Brain (organoid and tissue), 16 donors: ENCODE measurements at places on chromosomes 3 and 15.

GRCh38 chr3:125141596-125142419, 70.7 kb downstream of the SLC12A8 start:
- peak; percentile 35 for DNase-seq

DNA sequence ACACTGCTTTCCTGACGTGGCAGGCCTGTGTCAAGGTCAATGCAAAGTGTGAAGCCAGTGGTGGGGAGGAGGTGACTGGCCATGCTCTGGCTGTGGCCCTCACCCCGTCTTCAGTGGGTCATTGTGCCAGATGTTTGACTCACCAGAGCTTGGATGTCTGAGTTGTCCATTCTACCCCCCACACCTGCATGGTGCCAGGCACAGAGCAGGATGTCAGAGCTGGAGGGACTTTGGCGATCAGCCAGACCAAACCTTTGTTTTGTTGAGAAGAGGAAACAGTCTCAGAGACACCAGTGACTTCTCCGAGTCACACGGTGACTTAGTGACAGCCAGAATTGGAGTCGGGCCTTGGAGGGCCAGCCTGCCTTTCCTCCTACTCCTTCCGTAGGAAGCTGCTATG, 49.5 kb downstream of the SMAD6 start:
- DNase-seq = no peak

GRCh38 chr3:49518441-49518840, 35.8 kb upstream of the BSN start:
- no peak for DNase-seq

GRCh38 chr3:13540297-13540995, 8.5 kb upstream of the FBLN2 start:
- DNase-seq = no peak

DNA sequence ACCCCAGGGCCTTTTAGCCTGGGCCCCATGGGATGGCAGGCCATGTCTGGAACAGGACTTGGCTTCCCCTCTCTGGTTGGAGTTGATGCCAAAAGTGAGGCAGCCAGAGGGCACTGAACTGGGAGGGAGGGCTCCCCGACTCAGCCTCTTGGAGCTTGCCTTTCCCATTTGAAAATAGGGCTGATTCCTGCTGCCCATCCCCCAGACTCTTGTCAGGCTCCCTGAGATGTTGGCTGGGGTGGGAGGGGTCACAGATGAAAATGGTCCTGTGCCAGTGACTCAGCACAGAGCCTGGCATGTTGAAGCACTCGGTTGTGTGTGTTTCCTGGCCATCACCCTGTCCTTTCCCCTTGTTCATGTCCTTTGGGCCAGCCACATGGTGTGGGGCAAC, 6.6 kb downstream of the PPCDC start:
- no peak for DNase-seq
